ENCODE measurements at places on chromosomes 3 and 15.

- DNase-seq, result no peak
These were observed 20.5 kb upstream of the IQSEC1 start for GRCh38 chr3:13093687-13094086.

DNA sequence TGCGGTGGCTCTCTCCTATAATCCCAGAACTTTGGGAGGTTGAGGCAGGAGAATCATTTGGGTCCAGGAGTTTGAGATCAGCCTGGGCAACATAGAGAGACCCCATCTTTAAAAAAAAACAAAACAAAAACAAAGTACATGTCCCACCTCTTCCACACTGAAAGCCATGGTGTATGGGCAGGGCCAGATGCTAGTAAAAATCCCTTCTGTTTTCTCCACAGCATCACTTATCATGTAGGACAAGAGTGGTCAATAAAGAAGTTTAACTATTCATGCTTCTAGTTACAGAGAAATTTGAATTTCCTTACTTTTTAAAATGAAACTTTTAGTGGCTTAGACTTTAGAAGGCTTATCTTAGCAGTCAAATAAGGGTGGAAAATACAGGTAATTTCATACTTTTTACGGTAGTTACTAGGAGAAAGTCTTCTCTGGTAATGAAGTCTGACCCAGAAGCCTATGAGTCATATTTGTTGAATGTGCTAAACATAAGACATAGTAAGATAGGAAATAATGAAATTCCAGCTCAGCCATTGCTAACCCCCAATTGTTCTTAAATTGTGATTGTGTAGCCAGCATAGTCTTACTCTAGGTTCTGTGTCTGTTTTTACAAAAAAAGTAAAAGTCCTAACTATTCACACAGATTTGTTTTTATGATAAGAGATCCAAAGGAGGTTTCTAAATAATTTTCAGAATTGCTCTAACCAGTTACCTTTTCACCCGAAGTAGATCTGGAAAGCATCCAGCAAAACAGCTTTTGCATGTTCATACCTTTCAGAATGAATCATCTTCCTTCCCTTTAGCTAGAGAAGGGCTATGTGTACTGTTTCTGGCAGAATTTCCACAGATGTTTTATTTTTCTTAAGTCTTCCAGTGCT lies 16.4 kb upstream of the ZNF609 start:
- no peak for DNase-seq

DNA sequence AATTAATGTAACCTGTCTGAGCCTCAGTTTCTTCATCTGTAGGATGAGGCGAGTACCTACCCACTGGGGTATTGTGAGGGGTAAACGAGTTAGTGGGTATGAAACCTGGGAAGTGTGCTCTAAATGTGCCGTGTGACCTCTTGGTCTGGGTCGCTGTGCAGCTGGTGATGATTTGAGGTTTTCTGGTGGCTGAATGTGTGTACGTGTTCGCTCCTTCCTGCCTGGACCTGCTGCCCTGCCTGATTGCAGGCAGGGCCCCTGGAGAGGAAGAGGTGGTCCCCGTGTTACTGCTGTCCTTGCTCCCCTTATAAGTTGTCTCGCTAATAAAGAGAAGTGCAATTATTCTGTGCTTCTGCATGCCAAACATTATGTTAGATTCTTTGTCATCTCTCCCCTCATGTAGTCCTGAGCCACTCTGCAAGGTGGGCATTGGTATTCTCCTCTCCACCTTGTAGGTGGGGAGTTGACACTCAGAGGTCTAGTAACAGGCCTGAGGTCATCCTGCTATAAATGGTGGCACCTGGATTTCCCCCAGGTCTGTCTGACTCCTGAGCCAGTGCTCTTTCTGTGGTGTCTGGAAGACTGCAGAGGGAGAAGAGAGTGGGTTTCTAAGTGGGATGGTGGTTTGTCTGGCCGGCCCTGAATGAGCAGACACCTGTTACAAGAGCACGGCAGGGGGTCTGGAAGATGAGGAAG lies 15.7 kb downstream of the PDIA5 start:
- DNase-seq, result no peak

GRCh38 chr3:53238051-53238850 lies 17.6 kb downstream of the TKT start:
- no peak for DNase-seq

GRCh38 chr3:9175421-9175820 lies 74.0 kb downstream of the SRGAP3 start:
- no peak for DNase-seq

DNA sequence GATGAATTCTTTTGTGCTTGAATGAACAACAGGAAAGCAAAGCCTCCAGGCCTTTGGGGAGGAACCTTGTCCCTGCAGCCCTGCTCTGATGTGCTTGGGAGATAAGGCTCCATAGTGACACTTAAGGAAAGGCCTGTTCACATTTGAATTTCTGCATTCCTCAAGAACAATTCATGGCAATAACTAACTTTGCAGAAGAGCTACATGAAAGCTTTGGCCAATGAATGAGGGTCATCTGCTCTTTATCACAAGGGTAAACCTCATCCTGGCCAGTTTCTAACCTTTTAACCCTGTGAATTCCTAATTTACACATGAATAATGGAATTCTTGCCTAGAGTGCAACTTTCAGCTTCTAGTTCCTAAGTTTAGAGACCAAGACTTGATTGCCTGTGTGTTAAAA lies 5.6 kb downstream of the PRTG start:
- no peak for DNase-seq

- no peak for DNase-seq
These were observed 133.8 kb upstream of the RARB start for GRCh38 chr3:25294169-25294805.

- no peak for DNase-seq
These were observed 73.8 kb downstream of the FLNB start for GRCh38 chr3:58082047-58082446.

- DNase-seq, result no peak
These were observed 88.8 kb upstream of the ARHGEF3 start for GRCh38 chr3:56890448-56891091.

GRCh38 chr3:8988384-8988655 lies 25.0 kb upstream of the RAD18 start:
- no peak for DNase-seq

GRCh38 chr3:94081884-94082283 lies 19.0 kb downstream of the NSUN3 start:
- DNase-seq, result no peak

DNA sequence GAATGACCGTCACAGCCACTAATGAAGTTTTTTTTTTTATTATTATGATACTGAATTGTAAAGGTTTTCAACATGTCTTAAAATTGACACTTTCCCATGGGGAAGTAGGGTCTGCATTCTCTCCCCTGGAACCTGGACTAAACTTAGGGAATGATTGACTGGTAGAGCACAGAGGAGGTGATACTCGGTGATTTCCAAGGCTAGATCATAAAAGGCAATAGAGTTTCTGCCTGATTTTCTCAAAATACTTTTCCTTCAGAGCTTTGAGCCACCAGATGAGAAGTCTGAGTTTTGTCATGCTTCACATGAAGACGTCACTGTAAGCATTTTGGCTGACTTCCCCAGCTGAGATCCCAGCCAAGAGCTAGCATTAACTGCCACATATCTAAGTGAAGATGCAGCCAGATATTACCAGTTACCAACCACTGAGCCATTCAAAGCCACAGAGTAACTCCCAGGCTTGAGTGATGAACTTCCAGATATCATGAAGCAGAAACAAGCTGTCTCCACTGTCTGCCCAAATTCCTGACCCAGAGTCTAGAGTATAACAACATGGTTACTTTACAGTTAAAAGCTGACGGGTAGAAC lies 105.8 kb downstream of the LSAMP start:
- DNase-seq, result no peak

DNA sequence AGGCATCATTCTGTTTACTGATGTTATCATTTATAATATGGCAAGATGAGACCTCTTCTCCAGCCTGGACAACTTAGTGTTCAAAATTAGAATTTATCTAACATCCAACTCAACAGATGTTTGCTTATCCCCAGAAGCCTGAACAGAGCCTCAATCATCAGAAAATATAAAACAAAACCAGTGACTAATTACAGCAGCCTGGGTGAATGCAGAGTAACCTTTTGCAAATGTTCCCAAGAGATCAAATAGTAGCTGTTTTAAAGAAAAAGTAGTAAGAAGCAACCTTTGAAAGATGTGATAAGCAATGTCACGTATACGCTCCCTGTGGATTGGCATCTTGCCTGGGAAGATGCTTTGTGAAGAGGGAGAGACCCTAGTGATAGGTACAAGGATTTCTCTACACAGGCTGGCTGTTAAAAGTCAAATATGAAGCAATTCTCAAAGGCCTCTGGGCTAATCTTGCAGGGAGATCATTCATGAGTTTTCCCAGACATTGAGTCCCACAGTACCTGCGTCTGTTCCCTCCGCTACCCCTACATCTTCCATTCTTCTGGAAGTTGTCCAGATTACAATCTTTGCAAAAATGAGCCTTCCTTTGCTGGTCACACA lies 39.3 kb upstream of the PRICKLE2 start:
- DNase-seq, result no peak

GRCh38 chr3:112755845-112756613 lies 90.6 kb downstream of the CD200R1L start:
- DNase-seq, result no peak

DNA sequence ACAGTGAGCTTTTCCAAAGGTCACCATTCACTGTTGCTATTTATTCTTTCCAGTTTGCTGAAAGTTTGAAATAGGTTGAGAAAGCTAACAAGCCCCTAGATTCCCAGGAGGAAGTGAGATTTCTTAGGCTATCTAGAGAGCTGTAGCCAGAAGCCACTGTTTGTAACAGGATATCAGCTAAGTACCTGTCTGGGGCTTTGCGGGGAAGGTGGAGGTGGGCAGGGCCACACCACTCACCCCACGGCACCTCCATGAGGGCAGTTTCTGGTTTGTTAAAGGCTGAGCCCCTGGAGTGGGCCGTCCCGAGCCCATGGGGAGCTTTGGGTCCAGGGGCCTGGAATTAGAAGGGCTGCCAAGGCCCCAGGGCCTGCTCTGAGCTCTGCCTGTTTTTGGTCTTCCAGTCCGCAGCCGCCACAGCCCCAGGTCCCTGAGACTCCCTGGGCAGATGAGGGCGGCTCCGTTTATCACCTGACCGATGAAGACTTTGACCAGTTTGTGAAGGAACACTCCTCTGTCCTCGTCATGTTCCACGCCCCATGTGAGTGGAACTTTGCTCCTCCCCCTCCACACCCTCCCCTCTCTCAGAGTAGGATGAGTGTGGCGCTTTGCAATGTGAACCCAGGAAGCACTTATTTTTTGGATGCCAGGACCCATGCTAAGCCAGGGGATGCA lies 63.4 kb downstream of the PDIA5 start:
- DNase-seq, result no peak

DNA sequence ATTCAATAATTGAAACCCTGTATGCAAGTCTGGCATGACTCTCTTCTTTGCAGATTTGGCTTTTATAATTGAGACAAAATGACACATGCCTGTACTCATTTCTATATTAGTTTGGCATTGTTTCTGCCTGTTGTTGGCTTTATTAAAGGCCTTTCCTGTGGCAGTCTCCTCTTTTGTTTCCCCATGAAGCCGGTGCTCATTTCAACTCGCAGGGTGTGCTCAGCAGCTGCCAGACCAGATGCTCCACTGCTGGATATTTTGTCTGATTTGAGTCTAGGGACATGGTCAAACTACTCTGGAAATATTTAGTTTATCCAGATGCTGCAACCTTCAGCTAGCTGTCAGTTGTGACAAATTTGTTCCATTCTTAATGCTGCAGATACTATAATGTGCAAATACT lies 445.3 kb downstream of the NAALADL2 start:
- DNase-seq, result no peak

- no peak for DNase-seq
These were observed 86.1 kb downstream of the TJP1 start for GRCh38 chr15:29736012-29736743.

GRCh38 chr3:113161661-113162060 lies 49.7 kb upstream of the BOC start:
- DNase-seq, result no peak

DNA sequence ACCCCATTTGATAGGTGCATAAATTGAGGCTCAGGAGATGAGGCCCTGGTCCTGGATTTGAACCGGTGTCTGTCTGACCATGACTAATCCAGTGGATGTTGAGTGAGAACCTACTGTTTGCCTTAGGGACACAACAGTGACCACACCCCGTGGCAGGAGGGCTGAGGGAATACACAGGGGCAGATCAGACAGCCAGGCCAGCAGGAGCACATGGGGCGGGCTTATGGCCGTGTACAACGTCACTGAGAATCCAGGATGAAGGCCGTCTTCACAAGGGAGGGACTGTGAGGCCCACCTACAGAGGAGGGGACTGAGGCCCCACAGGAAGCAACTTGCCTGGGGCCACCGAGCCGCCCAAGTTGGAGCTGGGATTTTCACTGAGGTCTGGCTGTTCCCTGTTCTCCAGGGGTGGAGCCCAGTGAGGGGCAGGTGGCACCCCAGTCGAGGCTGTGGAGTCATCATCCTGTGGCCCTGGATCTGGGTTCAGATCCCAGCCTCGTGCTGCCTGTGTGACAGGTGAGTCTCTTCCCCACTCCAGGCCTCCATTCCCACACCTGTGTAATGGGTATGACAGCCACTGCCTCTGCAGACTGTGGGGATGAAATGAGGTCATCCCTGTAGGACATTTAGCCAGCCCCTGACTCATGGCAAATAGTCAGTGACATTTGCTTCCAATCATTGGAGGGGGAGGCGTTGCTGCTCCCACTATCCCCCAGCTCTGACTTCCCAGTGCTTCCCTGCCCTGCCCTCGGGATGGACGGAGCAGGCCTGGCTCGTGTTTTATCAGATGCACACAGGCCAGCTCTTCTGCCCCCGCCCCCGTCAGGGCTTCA lies 6.3 kb upstream of the PLXND1 start:
- DNase-seq, result no peak

- DNase-seq, result no peak
These were observed 46.8 kb downstream of the KBTBD8 start for GRCh38 chr3:67044955-67045354.

DNA sequence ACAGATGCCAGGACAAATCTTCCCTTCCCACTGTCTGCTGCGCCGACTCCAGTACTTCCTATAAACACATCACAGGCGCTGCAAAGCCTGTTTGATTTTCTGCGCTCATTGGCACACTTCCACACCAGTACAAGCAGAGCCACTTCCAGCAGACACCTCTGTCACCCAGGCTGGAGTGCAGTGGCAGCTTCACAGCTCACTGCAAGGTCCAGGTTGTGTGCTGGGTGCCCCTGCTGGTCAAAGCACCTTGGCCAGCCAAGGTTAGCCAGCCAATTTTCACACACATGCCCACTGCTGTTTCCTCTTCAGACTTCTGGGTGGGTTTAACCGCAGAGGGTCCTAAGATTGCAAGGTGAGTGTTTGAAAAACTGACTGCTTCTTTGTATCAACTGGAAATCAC lies 4.9 kb downstream of the CHDH start:
- DNase-seq, result no peak

- DNase-seq, result no peak
These were observed 237.7 kb upstream of the ST8SIA2 start for GRCh38 chr15:92155934-92156333.

GRCh38 chr15:58505581-58505980 lies 73.8 kb downstream of the LIPC start:
- no peak for DNase-seq

Data from stimulated activated CD4-positive, alpha-beta T cell treated with anti-CD3 and anti-CD28 coated beads, Interleukin-1b, Interleukin-23, amount 100 ng/mL, for 1 hour (primary cell).